ENCODE measurements at places on chromosomes 12 and 14. TPM values are rescaled to one million over a fixed set of nuclear protein-coding genes. Genes with fewer than 3 reads are reported as not detected.

Gene MYH6
- not detected for total RNA-seq

Gene KRT82
- not detected for total RNA-seq

Gene P2RX7
- total RNA-seq: 4.1 TPM

Gene KLRK1
- not detected for total RNA-seq

Gene ALKBH2
- 14.2 TPM for total RNA-seq

Gene C3AR1
- 0.76 TPM for total RNA-seq

Gene PCED1B
- 1.7 TPM for total RNA-seq

Gene EPYC
- not detected for total RNA-seq

Gene MIP
- not detected for total RNA-seq

Gene OLR1
- 0.24 TPM for total RNA-seq

Gene SETD1B
- total RNA-seq: 16.3 TPM

Gene GRIP1
- 20.1 TPM for total RNA-seq

Gene PTPRQ
- 0.04 TPM for total RNA-seq

Gene ANKRD9
- 16.1 TPM for total RNA-seq

Gene CCDC177
- total RNA-seq: not detected

Gene RAPGEF3
- 16.5 TPM for total RNA-seq

Gene GTF2A1
- 21.7 TPM for total RNA-seq

Gene TCL1B
- total RNA-seq: not detected

Gene TSPAN19
- not detected for total RNA-seq

Gene MORN3
- 0.08 TPM for total RNA-seq

Gene GUCY2C
- 0.20 TPM for total RNA-seq

Gene GYS2
- total RNA-seq: 0.68 TPM

Gene HCAR1
- total RNA-seq: 0.08 TPM

Gene APAF1
- 4.1 TPM for total RNA-seq

Gene SLC4A8
- total RNA-seq: 0.20 TPM

Gene CYP27B1
- 1.6 TPM for total RNA-seq

Gene AEBP2
- 38.4 TPM for total RNA-seq

Gene CCDC197
- total RNA-seq: not detected

Gene KCNC2
- not detected for total RNA-seq

Gene RHOF
- total RNA-seq: 5.9 TPM

Gene RASAL1
- 53.1 TPM for total RNA-seq

Gene MANSC4
- total RNA-seq: not detected

Gene CCDC184
- 0.20 TPM for total RNA-seq

Gene PPP4R3A
- 49.7 TPM for total RNA-seq

Gene OTOGL
- total RNA-seq: 0.04 TPM

Gene NPFF
- not detected for total RNA-seq

Gene SSTR1
- total RNA-seq: 0.08 TPM

Gene SPTB
- 0.08 TPM for total RNA-seq
